ENCODE measurements at places on chromosomes 2 and 18.
A peak's percentile ranks its signal among the peaks of the same experiment; 100 is the strongest.

GRCh38 chr18:73679941-73680712, 467.5 kb downstream of the FBXO15 start:
- no peak for DNase-seq

- DNase-seq = no peak
Measured at GRCh38 chr18:21242780-21243401, 859 bp downstream of the GREB1L start.

- peak; percentile 77 for DNase-seq
Measured at GRCh38 chr18:55856229-55856628, 268.2 kb upstream of the TCF4 start.

- no peak for DNase-seq
Measured at GRCh38 chr2:101427240-101427639, 39.9 kb upstream of the CREG2 start.

GRCh38 chr2:22485486-22485885, 899.5 kb upstream of the KLHL29 start:
- no peak for DNase-seq

GRCh38 chr2:20012032-20012281, 511 bp downstream of the MATN3 start:
- no peak for DNase-seq

- no peak for DNase-seq
Measured at GRCh38 chr18:76474824-76475223, 20.2 kb downstream of the ZNF516 start.

DNA sequence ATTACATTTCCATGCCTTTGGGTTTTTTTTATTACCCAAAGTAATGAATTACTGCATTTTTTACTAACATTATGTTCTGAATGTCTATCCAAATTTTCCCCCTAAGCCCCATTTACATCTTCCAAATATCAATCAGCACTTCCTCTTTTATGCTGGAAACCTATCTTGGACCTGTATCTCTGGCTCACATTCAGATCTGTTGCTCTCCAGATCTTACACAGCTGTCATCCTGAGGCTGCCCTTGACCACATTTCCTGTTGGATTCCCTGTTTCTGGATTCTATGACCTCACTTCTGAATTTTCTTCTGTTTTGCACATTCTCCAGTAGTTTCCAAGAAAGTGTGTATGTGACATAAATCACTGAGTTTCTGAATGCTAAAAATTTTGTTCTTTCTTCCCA, 146.7 kb downstream of the PDE1A start:
- DNase-seq = no peak

GRCh38 chr2:64001382-64002101, 17.7 kb downstream of the VPS54 start:
- DNase-seq = no peak

- DNase-seq = no peak
Measured at GRCh38 chr2:170576296-170576695, 138.8 kb upstream of the SP5 start.

- DNase-seq = no peak
Measured at GRCh38 chr2:1125217-1125616, 174.6 kb downstream of the SNTG2 start.

- DNase-seq = no peak
Measured at GRCh38 chr2:164617466-164617865, 3.8 kb downstream of the GRB14 start.

- no peak for DNase-seq
Measured at GRCh38 chr2:96430394-96430988, 74.7 kb downstream of the NEURL3 start.

GRCh38 chr2:55454121-55454520, 34.5 kb upstream of the CCDC88A start:
- DNase-seq = no peak

DNA sequence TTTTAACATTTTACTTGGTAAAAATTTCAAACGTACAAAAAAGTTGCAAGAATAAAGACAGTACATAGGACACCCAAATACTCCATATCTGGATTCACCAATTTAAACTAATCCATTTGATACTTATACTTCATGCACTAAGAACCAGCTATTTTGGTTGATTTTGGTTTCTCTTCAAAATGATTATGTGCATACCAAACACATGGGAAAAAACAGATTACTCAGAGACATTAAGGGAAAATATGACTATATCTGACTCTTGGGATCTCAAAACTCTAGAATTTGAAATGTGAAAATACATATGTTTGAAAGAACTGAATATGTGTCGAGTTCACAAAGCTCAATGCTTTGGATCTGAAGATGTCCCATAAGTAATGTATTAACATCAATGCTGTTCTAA, 15.5 kb upstream of the MALL start:
- DNase-seq = no peak

DNA sequence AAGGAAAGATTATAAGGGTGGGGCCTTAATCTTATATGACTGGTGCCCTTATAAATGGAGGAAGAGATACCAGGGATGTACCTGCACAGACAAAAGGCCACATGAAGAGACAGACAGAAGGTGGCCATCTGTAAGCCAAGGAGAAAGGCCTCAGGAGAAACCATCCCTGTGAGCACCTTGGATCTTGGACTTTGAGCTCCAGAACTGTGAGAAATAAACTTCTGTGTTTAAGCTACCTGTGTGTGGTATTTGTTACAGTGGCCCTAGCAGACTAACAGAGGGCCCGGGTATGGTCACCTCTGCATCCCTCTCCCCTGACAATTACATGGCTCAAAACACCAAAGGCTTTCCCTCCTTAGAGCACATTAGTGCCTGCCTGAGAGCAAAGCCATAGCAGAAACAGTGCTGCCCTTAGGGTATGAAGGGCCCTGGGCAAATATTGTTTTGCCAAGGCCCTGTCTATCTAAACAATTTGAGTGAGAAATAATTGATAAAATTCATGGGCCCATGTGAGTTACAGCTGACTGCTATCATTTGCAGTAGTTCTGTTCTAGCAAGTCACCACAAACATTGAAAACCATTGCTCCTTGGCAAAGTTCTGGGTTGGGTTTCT, 109.3 kb upstream of the MYCN start:
- no peak for DNase-seq

DNA sequence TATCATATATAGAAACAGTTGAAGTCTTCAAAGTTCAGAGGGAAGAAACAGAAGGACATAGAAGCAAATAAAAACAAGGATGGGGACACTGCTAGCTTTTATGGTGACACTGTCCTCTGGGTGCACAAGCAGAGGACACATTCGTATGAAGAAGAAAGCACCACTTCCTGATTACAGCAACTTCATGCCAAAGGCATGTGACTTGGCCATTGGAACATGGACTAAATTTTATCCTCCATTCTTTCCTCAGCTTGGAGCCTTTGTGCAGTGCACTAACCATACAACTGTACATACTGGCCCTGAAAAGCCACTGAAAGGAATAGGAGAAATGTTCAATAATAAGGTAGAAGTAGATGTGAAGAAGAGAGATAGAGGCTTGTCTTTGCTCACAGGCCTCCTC, 223.3 kb downstream of the MTX2 start:
- DNase-seq = no peak

- DNase-seq = no peak
Measured at GRCh38 chr2:236752096-236752495, 182.5 kb downstream of the ACKR3 start.

- DNase-seq = no peak
Measured at GRCh38 chr2:197504512-197504911, 4.3 kb downstream of the HSPE1 start.

DNA sequence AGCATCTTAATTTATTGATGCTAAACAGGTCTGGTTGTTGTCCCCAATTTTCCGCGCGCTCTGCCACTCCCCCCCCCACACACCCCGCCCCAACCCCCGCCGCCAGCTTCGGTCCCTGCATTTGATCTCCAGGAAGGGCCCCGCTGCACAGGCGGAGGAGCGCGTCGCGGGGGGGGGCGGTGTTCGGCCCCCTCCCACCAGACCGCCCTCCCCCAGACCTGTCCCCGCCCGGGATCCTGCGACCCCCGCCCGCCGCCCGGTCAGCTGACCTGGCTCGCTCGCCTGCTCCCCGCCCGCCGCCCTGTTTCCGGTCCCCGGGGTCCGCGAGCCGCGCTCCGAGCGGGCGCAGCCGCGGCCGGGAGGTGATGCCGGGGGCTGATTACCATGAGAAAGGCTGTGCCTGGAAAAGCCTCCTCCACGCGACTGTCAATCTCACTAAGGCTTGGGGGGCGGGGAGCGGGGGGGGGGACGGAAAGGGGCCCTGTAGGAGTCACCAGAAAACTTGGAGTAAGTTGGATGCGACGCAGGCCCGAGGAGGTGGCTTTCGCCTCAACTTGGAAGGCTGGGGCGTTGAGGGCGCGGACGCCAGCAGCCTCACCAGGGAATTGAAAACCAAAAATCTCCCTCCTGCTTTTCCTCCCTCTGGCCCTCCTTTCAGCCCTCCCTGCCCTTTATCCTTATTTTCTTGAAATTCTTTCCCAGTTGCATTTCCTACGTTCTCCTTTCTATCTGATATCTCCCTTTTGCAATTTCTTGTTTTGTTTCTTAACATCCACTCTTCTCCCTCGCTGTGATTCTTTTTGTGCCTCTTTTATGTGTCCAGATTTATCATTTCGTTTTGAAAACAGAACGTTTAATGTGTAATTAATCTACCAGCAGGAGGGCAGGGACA, 4.4 kb upstream of the ZEB2 start:
- DNase-seq = no peak

DNA sequence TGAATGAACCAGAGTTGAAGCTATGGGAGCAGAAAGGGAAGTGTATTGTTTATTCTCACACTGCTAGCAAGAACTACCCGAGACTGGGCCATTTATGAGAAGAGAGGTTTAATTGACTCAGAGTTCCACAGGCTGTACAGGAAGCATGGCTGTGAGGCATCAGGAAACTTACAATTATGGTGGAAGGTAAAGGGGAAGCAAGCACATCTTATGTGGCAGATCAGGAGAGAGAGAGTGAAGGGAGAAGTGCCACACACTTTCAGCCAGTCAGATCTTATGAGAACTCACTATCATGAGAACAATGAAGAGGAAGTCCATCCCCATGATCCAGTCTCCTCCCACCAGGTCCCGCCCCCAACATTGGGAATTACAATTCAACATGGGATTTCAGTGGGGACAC, 383.2 kb upstream of the SLC14A2 start:
- DNase-seq = no peak

GRCh38 chr2:178479275-178479616, 846 bp upstream of the FKBP7 start:
- DNase-seq = no peak

DNA sequence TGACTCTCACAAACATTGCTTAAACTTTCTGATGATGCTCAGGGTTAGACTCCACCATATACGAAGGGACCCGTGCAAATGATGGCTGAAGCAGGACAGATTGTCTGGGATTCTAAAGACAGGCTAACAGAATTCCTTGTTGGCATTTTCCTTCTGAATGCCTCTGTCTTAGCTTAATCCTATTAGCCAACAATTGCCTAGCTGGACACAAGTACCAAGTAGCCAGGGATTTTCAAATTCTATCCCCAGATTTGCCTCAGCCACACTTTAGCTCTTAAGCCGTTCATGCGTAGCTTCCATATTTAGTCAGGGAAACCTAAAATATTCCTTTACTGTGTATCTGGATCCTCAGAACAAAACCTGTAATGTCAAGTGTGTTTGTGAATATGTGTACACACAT, 40.0 kb downstream of the COL4A3 start:
- no peak for DNase-seq

DNA sequence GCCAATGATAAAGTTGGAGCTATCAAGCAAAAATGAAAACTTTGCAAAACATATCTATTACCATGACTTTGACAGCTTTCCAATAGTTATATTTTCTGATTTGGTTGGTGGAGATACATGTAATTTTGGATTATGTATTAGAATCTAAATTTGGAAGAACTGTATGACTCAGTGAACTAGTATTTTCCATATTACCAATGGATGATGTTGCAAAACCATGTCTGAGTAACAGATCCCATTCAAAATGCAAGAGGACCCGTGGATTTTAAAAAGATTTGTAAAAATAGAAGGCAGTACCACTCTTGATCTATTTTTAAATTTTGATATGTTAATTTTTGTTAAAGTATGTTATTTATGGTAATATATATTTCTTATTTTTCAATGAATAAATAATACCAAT, 83.0 kb downstream of the TAF4B start:
- DNase-seq = no peak

GRCh38 chr2:24544456-24545115, 53.5 kb downstream of the NCOA1 start:
- DNase-seq = no peak

GRCh38 chr2:39546937-39547336, 109.9 kb upstream of the MAP4K3 start:
- DNase-seq = no peak

- DNase-seq = no peak
Measured at GRCh38 chr2:30334762-30335363, 103.5 kb downstream of the LBH start.

DNA sequence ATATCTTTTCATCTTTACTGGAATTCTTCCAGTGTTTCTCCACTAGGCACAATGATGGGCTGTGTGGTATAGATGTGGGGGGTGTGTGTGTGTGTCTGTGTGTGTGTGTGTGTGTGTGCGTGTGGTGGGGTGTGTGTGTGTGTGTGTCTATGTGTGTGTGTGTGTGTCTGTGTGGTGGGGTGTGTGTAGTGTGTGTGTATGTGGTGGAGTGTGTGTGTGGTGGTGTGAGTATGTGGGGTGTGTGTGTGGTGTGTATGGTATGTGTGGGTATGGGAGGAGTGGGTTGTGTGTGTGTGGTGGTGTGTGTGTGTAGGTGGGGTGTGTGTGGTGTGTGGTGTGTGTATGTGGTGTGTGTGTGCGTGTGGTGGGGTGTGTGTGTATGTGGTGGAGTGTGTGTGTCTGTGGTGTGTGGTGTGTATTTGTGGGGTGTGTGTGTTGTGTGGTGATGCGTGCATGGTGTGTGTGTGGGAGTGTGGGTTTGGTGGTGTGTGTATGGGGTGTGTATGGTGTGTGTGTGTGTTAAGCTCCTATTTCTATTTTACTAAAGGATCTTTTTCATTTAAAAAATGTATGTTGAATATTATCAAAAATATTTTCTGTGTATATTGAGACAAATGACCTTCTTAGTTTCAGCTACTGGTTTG, 84.2 kb downstream of the IRS1 start:
- no peak for DNase-seq

GRCh38 chr2:121234791-121235190, 50.2 kb downstream of the TFCP2L1 start:
- DNase-seq = no peak

DNA sequence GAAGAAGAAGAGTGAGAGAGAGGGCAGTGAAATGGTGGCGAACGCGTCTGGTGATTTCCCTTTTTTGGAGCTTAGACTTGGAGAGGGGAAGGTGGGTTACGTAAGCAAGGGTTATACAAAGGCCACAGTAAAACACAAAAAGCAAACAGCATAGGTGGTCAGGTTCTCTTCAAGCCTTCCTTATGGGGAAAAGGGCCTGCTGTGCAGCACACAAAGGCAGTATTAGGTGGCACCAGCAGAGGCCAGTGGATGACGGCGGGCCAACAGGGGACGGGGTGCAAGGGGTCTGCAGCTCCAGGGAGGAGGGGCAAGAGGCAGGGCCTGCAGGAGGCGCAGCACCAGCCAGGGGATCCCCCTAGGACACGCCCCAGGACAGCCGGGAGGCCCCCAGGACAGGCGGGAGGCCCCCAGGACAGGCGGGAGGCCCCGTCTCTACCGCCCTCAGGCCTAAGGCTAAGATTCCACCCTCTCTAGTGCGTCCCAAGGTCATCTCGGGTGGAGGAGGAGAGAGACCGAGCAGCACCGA, 32.6 kb upstream of the NPC1 start:
- DNase-seq = no peak

- DNase-seq = no peak
Measured at GRCh38 chr2:44938287-44939105, 3.0 kb upstream of the SIX3 start.

- DNase-seq = no peak
Measured at GRCh38 chr2:84678214-84678613, 161.9 kb downstream of the DNAH6 start.
